Purkinje cell (primary cell): ENCODE measurements at places on chromosomes 5 and 9. TPM values are rescaled to one million over a fixed set of nuclear protein-coding genes. Genes with fewer than 3 reads are reported as not detected.

The DCTN3 gene
- polyA plus RNA-seq = 153 and 180 TPM in 2 replicates

The ALDOB gene
- polyA plus RNA-seq = 2.0 TPM in 1 of 2 replicates, not detected in the other

The SNCAIP gene
- polyA plus RNA-seq = 1.0 and 4.6 TPM in 2 replicates

The PCDHGB3 gene
- 0.06 and 1.2 TPM in 2 replicates for polyA plus RNA-seq

The CSF2 gene
- not detected in 2 replicates for polyA plus RNA-seq

The PRKAA1 gene
- polyA plus RNA-seq = 26.5 and 31.2 TPM in 2 replicates

The EHMT1 gene
- 6.5 and 11.2 TPM in 2 replicates for polyA plus RNA-seq

The FAM221B gene
- polyA plus RNA-seq = not detected in 2 replicates

The CHSY3 gene
- 4.9 TPM in 1 of 2 replicates, not detected in the other for polyA plus RNA-seq

The NIM1K gene
- 0.27 and 1.3 TPM in 2 replicates for polyA plus RNA-seq

The IPO11 gene
- polyA plus RNA-seq = 24.7 and 28.1 TPM in 2 replicates

The PRSS3 gene
- 4.4 and 26.2 TPM in 2 replicates for polyA plus RNA-seq

The ZNF366 gene
- not detected in 2 replicates for polyA plus RNA-seq

The PCDHA10 gene
- polyA plus RNA-seq = 13.4 and 23.1 TPM in 2 replicates

The TAS2R1 gene
- not detected in 2 replicates for polyA plus RNA-seq

The TMEM171 gene
- 3.5 TPM in 1 of 2 replicates, not detected in the other for polyA plus RNA-seq

The SH3RF2 gene
- not detected in 2 replicates for polyA plus RNA-seq

The RNF180 gene
- polyA plus RNA-seq = 9.9 TPM in 2 replicates

The SLC22A4 gene
- polyA plus RNA-seq = 0.58 and 2.4 TPM in 2 replicates

The COL5A1 gene
- 5.9 and 11.6 TPM in 2 replicates for polyA plus RNA-seq

The SLC34A3 gene
- polyA plus RNA-seq = not detected in 2 replicates

The MEIKIN gene
- 0.85 and 1.3 TPM in 2 replicates for polyA plus RNA-seq

The PCDHGC5 gene
- 0.34 and 2.0 TPM in 2 replicates for polyA plus RNA-seq

The DBH gene
- polyA plus RNA-seq = not detected in 2 replicates

The ZNF484 gene
- polyA plus RNA-seq = 2.6 and 4.9 TPM in 2 replicates

The TEK gene
- polyA plus RNA-seq = 0.07 TPM in 1 of 2 replicates, not detected in the other

The SAPCD2 gene
- 0.24 TPM in 1 of 2 replicates, not detected in the other for polyA plus RNA-seq

The CNTNAP3B gene
- polyA plus RNA-seq = 6.5 and 8.5 TPM in 2 replicates

The SYK gene
- polyA plus RNA-seq = not detected in 2 replicates

The MYMK gene
- not detected in 2 replicates for polyA plus RNA-seq

The SPATA31A3 gene
- not detected in 2 replicates for polyA plus RNA-seq

The ABLIM3 gene
- 4.1 and 7.1 TPM in 2 replicates for polyA plus RNA-seq

The CCDC192 gene
- polyA plus RNA-seq = not detected in 2 replicates

The C9orf153 gene
- polyA plus RNA-seq = 0.14 and 0.98 TPM in 2 replicates

The INSL6 gene
- polyA plus RNA-seq = 2.3 TPM in 1 of 2 replicates, not detected in the other

The CCDC180 gene
- polyA plus RNA-seq = 2.2 and 3.3 TPM in 2 replicates

The FBP2 gene
- not detected in 2 replicates for polyA plus RNA-seq
